ENCODE measurements at places on chromosomes 12 and 14.
A peak's percentile ranks its signal among the peaks of the same experiment; 100 is the strongest.

DNA sequence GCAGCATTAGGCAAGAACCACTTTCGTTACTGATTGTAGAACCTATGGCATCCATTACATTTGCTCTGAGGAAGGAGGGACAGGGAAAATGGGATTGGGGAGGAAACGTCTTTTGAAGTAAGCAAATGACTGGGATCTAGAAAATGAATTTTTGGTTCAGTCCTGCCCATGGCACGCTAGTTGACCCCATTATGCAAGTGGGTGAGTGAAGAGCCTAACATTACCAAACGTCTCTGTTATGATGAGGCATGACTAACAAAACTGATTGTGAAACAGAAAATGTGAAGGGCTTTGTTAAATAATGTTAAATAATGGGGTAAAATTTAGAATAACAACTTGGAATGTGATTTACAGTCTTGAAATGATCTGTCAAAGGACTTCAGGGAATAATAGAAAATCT is 38.9 kb downstream of the CPSF2 start:
- no peak for DNase-seq

DNA sequence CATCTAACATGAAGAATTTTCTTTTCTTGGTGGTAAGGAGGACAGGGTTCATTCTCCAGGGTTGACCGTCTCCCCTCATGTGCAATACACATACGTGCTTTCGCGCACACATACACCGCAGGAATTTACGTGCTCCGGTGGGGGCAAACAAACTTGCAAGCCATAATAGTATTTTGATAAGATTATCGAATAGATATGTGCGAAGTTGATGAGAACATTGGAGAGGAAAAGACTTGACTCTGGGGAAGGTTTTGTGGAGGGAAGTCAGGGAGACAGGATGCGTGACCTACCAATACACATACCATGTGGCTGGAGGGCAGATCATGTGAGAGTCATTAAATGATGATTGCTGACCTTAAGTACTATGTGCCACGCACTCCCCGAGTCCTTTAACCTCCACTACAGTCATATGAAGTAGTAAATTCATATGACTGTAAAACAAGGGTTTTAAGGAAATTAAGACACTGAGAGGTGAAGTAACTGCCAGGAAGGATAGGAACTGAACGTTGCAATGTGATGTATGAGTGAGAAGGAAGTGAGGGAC is 921 bp downstream of the RAD51B start:
- DNase-seq = no peak

GRCh38 chr14:69593018-69593677 is 18.2 kb upstream of the SUSD6 start:
- no peak for DNase-seq

DNA sequence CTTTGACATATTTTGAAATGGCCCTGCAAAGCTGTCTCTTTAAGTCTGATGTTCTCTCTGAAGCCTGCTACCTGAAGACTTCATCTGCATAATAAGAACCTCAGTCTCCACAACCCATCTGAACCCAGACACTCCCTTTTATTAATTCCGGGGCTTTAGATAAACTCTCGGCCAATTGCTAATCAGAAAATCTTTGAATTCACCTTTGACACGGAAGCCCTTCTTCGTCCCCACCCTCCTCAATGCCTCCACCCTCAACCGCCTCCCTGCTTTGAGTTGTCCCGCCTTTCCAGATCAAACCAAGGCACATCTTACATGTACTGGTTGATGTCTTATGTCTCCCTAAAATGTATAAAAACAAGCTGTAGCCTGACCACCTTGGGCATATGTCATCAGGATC is 17.6 kb downstream of the OR6J1 start:
- DNase-seq = no peak

DNA sequence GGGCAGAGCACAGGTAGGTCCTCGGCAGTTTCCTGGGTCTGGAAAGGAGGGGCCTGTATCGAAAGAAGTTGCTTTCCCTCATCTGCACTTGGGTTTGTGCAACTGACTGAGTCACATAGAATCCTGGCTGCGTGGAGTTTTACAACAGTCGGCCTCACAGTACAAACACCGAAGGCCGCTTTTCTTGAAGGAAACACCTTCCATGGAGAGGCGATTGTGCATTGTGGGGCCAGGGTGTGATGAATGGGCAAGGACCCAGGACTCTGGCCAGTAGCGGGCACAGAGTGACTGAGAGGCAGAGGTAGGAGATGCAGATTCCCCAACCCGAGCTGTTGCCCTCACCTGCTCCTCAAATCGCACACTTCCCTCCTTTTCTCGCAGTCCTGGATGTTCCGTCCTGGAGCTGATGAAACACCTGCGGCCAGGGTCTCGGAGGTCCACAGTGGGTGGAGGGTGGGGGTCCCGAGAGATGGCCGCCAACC is 7.7 kb downstream of the CCND2 start:
- DNase-seq = no peak

DNA sequence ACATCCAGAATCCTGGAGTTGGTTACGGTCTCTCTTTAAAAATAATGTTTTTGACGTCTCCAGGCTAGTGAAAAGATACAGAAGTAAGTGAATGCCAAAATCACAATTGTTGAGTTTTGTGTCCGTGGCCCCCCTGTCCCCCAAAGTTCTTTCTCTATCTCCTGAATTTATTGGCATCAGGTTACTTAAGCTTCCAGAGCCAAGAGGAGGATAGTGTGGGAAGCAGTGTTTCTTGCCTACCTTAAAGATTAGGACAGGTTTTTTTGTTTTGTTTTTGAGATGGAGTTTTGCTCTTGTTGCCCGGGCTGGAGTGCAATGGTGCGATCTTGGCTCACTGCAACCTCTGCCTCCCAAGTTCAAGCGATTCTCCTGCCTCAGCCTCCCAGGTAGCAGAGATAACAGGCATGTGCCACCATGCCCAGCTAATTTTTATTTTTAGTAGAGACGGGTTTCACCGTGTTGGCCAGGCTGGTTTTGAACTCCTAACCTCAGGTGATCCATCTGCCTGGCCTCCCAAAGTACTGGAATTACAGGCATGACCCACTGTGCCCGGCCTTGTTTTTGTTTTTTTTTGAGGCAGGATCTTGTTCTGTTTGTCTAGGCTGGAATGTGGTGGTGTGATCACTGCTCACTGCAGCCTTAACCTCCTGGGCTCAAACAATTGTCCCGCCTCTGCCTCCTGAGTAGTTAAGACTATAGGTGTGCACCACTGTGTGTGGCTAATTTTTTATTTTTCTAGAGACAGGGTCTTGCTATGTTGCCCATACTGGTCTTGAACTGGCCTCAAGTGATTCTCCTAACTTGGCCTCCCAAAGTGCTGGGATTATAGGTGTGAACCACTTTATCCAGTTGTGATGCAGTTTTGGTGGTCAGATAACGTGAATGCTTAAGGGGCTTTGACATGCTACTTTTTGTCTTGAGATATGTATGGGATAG is 5.4 kb downstream of the SRSF5 start:
- no peak for DNase-seq

- DNase-seq = no peak
Measured at GRCh38 chr14:77158882-77159255, 17.3 kb upstream of the ZDHHC22 start.

- no peak for DNase-seq
Measured at GRCh38 chr12:113408756-113409298, 5.1 kb upstream of the SDS start.

GRCh38 chr12:78392918-78393317 is 471.7 kb upstream of the SYT1 start:
- no peak for DNase-seq

GRCh38 chr14:71324767-71325272 is 417.6 kb downstream of the PCNX1 start:
- no peak for DNase-seq

DNA sequence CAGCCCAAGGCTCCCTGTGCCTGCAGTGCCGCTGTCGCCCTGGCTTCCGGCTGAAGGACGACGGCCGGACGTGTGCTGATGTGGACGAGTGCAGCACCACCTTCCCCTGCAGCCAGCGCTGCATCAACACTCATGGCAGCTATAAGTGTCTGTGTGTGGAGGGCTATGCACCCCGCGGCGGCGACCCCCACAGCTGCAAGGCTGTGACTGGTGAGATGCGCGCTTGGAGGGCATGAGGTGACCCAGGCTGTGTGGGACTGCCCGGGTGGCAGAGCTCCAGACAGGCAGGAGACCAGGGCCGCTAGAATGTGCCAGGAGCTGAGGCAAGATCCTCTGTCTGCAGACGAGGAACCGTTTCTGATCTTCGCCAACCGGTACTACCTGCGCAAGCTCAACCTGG is 19.6 kb upstream of the NXPH4 start:
- DNase-seq = no peak

DNA sequence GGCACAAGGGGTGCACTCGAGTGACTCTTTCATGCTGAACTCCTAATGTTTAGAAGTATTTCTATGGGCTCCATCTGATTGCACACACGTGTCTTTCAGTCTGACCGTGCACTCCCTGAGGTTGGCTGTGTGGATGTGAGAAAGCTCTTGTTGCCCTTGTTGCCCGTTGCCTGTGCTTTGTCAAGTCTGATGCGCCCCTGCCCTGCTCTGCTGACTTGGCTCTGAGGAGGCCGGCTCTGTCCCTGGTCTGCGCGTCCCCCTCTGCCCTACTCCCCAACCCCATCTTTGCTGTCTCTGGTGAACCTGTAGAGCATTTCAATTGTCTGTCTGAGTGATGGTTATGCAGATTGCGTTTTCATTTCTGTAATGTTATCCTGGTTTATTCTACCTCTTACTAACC is 802.3 kb downstream of the NRXN3 start:
- no peak for DNase-seq

DNA sequence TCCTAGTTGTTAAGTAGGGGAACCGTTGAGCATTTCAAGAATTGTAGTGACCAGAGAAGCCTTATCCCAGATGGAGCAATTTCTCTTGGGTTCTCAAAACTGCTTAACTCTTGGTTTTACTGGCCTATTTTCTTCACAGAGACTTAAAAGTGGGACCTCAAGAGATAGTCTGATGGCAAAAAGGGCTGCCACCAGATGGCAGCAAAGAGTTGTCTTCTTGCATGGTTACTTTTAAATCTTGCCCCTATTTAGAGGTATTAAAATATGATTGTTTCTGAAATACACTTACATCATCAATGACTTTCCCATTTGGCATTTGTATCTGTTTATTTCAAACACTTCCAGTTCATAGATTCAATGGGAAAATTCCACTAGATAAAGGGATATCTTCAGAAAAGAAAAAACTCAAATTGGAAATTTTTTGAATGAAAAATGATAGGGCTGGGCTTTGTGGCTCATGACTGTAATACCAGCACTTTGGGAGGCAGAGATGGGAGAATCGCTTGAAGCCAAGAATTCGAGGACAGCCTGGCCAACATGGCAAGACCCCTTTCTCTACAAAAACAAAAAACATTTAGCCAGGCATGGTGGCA is 69.9 kb upstream of the CNTN1 start:
- DNase-seq = peak; percentile 16

GRCh38 chr12:3935078-3935477 is 61.9 kb upstream of the PARP11 start:
- DNase-seq = no peak

- peak; percentile 46 for DNase-seq
Measured at GRCh38 chr12:53695152-53696145, 19.6 kb upstream of the ATP5MC2 start.

DNA sequence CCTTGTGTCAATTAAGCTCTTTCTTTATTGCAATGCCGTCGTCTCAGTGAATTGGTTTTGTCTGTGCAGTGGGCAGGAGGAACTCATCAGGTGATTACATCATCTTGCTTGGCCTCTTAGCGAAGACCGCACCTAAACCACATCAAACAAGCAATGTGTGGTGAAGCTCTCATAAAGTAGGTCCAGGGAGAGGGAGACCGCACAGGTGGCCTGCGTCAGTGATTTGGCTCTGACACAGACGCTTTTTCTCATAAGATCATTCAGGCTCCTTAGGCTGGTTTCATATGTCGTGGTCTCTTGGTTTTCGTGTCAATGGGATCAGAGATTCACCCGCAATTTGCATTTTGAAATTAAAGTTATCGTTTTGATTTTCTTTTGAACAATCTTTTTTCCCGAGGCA is 6.7 kb upstream of the TESC start:
- DNase-seq = no peak

DNA sequence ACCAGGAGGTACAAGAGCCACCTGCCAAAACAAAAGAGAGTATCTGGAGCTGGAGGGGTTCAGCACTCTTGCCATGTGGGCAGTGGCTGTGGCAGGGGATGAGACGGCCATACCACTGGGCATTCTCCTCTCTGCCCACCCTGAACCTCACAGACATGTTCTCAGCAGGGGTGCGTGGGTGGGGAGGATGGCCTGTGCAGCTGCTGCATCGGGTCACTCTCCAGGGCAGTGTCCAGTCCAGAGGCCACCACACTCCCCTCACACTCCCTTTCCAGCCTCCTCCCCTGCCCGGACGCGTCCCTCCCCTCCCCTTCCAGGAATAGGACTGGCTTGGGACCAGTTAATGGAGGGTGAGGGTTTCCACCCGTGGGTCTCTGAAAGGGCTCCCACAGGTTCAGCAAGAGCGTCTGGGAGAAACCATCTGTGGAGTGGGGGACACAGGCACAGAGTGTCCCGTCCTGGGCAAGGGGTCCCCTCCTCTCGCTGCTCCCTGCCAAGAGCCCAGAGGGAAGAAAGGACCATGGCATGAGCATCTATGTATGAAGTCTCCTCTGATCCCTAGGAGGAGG is 501 bp downstream of the C1R start:
- DNase-seq = no peak

DNA sequence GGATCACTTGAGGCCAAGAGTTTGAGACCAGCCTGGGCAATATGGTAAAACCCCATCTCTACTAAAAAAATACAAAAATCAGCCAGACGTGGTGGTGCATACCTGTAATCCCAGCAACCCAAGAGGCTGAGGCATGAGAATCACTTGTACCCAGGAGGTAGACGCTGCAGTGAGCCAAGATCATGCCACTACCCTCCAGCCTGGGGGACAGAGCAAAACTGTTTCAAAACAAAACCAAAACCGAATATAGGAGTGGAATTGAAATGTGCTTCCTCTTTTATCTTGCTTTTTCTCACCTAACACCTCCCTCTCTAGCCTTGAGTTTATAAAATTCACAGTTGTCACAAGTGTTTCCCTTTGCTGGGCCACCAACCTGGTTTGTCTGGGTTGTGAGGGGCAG is 181.9 kb downstream of the PAH start:
- no peak for DNase-seq
